ENCODE measurements at places on chromosomes 13 and 19.

DNA sequence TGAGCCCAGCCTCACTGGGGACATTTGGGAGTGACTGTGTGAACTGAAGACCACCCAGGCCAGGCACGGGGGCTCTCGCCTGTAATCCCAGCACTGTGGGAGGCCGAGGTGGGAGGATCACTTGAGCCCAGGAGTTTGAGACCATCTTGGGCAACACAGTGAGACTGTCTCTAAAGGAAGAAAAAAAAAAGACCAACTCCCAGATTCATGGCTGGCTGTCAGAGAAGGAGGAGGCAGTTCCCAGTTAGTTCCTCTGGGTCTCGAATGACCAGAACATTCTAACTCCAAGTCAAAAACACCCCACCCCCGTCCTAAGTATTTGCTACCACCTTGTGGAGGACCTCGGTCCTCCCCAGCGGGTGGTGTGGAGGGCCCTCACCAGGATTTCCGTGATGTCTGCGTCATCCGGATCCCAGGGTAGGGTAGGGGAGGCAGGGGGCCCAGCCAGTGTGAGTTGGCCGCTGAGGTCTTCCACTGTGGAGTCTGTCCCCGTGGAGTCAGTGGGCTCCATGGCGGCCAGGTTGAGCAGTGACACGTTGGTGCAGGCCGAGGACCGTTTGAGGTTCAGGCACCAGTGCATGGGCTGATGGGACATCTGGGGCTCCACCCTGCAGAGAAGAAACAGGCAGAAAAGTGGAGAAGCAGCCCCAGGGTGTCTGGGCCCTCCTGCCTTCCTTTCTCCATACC, 1.3 kb downstream of the TSKS start:
- no peak for DNase-seq

DNA sequence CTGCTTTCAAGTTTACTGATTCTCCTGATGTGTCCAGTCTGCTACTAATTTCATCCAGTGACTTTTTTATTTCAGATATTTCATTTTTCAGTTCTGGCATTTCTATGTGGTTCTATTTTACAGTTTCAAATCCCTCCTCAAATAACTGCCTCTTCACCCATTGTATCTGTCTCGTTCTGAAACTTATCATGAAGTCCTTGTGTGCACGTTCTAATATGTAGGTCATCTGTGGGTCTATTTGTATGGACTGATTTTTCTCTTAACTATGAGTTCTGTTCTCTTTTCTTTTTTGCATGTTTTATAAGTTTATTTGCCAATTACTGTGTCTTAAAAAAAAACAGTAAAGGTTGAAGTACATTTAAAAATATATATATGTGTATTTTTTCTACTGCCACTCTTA, 43.3 kb downstream of the KCNC3 start:
- DNase-seq: no peak

DNA sequence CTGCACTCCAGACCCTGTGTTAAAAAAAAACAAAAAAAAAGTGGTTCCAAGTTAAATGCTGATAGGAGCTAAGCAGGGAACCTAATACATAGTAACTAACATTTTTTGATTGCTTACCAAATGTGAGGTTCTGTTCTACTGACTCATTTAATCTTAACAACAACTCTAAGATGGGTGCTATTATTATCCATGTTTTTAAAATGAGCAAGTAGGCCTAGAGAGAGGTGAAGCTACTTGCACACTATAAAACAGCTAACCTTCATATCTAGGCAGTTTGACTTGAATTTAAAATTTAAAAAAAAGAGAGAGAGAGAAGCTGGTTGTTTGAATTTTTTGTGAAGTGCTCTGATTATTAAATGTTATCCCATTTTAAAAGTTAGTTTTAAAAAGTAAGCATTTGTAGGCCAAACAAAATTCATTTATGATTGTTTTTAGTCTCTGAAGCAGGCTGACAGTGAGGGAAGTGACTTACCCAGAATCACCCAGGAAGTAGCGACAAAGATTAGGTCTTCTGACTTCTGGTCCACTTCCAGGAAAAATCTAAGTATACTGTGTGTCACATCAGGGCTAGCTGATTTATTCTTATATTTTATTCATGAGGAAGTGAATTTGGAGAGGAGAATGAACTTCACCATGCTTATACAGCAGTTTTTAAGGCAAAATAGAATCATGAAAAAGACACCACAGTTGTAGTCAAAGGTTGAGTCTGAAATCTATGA, 2.4 kb downstream of the SIGLECL1 start:
- no peak for DNase-seq

- no peak for DNase-seq
Measured at GRCh38 chr19:8340341-8341096, 2.5 kb downstream of the KANK3 start.

- no peak for DNase-seq
Measured at GRCh38 chr13:100156788-100157187, 67.9 kb downstream of the PCCA start.

DNA sequence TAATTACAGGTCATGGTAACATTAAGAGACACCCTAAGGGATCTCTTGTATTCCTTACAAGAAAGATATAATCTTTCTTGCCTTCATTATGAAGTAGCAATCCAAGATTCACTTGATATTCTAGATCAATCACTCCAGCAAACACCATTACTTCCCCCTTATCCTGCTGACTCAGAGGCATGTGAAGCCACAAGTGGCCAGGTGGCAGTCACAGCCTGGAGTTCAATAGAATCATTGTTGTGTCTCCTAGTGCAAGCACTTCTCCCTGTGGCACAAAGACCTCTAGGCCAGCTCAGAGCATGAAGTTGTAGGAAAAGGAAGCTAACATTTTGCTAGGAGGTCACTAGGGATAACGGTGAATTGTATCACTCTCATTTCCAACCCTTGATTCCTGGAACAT, 864.3 kb upstream of the ATXN8OS start:
- DNase-seq: no peak

DNA sequence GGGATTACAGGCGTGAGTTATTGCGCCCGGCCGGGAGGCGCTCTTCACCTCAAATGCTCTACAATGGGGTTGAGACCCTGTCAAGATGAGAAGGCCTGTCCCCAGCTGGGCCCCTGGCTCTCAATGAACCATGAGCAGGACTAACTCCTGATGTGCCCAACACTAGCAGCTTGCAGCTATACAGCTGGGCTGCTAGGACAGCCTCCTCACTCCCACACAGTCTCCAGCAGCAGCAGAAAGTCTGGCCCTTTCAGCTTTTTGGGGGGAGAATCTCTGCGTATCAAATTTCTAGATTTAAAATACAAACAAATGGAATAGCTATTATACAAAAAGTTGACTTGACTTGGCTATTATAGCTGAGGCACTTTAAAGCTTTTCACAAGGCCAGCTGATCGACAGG, 30.2 kb downstream of the TMTC4 start:
- no peak for DNase-seq

DNA sequence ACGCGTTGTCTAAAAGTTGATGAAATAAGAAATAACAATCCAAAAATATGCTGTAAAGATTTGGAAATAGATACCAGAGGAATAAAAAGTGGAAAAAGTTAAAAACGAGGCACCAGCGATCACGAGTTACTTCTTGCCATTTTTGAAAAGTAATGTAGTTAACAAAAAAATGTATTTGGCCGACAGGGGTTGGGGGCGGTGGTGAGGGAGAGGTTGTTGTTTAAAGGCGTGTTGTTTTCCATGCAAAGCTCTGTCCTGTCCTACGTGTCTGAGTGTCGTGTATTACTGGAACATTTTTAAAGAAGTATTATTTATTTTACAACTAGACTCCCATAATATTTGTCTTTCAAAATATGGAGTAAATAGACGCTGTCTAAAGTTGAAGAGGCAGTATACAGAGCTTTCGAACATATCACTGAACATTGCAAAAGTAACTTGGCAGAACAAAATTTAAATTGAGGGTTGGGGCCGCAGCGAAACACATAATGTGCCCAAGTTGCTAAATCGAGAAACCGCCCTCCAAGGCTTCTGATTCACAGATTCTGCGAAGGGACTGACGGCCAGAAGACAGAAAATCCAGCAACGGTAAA, 823 bp downstream of the FBXO17 start:
- no peak for DNase-seq

DNA sequence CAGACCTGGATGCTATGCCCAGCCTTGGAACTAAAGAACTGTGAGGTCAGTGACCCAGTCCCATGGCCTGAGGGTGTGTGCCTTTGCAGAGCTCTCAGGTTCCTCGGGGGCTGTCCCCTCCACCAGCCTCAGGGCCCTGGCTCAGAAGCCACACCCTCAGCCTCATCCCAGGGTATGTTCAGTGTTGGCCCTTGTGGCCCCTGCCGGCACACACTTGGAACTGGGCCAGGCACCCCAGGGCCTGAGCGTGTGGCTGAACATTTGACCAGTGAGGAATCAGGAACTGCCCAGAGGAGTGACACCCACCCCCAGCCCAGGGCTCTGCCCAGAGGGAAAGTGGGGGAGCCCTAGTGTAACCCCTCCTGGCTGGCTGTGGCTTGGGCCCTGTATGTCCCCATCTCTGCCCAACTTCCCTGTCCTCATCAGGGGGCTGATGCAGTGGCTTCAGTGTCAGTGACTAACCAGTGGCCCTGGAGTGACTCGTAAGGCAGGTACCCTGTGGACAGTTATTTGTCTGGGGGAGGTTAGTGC, 10.0 kb downstream of the NKPD1 start:
- no peak for DNase-seq

DNA sequence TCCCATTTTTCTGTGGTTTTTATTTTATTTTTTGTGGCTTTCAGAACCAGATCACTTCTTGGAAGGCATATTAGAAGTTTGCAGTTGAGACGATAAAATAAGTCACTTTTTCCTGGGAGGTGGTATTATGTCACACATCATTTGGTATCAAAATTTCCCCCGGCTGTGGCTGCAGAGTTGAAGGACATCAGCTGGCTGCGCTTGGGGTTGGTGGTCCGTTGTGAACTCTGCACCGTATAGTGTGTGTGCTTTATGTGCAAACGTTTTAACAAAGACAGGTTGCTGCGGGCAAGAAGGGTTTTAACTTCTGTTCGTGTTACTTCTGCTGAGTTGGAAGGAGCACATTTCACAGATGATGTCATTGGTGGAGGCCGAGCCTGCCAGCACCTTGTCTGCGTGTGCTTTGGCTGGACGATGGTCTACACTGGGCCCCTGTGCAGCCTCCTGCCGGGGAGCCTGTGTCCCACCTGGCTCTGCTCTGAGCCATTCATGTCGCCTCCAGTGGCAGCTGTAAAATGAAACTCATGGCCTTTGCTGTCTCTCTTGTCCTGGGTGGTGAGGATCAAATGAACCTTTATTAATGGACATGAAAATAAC, 9.6 kb downstream of the ATP11A start:
- no peak for DNase-seq

DNA sequence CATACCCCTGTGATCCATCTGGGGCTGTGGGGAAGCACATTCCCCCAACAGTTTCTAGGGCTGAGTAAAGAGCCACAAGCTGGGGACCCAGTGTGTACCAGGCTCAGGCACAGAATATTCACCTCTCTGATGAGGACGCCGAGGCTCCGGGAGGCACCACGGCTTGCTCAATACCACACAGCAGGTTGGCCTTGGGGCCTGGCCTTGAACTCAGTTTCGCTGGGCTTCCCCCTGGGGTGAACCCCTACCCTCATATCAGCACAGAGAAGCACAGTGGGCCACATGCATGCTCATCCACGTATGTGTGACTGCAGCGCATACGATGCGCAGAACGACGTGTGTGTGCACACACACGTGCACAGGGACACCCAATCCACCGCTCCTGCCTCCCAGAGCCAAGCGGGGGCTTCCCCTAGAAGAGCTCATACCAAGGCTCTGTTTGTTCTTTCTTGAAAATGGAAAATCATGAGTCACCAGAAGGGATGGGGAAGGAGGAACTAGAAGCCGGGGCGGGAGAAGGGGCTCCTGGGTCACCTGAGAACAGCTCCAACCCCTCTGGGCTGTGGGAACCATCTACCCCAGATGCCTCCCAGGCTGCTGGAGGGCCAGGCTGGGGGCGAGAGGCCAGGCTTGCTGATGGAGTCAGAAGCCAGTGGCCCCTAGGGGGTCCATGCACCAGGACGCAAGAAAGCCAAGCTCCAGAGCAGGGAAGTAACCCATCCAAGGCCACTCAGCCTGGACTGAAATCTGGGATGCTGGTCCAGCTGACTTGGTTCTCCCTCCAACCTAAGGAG, 4.9 kb upstream of the PDE4C start:
- no peak for DNase-seq

DNA sequence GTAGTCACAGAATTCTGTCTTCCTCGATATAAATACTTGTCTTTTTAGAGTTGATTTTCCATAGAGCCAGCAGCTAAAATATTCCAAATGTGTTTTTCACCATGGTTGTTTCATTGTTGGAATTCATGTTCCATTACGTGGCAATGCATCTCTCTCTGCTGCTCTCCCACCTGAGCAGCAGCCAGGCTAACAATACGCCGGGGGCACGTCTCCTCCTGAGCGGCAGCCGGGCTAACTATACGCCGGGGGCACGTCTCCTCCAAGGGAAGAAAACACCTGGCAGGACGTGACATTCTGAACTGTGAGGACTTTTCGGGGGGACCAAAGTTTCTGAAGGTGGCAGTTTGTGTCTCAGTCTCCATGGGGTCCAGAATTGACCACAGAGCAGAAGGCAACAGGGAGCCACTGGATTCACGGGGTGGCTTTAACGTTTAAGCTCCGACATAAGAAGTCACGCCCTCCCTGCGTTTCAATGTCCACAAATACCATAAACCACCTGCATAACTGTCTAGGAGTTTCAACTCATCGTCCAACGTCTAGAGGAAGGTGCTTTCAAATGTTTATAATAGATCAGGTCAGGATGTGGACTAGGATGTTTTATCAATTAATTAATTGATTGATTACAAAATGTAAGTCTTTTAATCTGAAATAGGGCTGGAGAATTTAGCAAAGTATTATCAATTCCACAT, 15.1 kb downstream of the PLPP2 start:
- no peak for DNase-seq

DNA sequence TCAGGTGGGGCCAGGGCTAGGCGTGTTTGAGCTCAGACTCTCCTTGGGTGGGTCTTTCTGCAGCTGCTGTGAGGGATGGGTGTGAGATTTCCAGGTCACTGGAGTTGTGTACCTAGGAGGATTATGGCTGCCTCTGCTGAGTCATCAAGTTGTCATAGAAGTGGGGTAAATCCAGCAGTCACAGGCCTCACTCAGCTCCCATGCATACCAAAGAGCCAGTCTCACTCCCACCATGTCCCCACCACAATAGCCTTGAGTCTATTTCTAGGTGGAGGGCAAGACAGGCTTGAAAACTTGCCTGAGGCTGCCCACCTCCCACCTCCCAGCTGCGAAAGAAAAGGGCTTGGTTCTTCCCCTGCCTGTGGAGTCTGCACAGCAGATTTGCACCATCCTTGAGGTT, 194.0 kb upstream of the PCDH17 start:
- no peak for DNase-seq

GRCh38 chr13:71876648-71877255, 9.7 kb upstream of the DACH1 start:
- no peak for DNase-seq

DNA sequence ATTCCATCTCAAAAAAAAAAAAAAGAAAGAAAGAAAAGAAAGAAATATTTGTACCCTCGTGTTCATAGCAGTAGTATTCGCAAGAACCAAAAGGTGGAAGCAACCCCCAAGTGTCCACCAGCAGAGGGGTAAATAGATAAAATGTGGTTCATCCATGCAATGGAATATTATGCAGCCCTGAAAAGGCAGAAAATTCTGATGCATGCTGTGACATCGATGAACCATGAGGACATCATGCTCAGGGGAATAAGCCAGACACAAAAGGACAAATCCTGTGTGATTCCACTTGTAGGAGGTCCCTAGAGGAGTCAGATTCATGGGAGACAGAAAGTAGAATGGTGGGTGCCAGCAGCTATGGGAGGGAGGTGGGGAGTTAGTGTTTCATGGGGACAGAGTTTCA, 6.4 kb upstream of the LRRC8E start:
- no peak for DNase-seq

Measured in central memory CD8-positive, alpha-beta T cell (primary cell).